ENCODE measurements at places on chromosomes 2 and 18.

DNA sequence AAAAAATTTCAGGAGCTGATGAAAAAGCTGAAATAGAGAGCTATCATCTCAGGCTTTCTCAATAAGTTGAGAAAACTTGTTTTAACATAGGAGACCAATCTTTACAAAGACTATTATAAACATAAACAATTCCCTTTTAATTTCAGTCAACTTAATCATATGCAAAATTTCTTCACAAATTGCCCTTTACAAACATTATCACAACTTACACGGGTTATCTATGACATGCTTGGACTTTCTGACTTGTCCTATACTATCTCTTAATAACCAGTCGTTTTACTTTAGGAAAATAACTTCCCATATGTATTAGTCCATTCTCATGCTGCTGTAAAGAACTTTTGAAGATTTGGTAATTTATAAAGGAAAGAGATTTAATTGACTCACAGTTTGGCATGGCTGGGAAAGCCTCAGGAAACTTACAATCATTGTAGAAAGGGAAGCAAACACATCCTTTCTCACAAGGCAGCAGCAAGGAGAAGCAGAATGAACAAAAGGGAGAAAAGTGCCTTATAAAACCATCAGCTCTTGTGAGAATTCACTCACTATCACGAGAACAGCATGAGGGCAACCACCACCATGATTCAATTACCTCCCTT is 1583.7 kb upstream of the CELF4 start:
- no peak for DNase-seq

GRCh38 chr18:22084547-22084946 is 84.8 kb upstream of the GATA6 start:
- DNase-seq: no peak

DNA sequence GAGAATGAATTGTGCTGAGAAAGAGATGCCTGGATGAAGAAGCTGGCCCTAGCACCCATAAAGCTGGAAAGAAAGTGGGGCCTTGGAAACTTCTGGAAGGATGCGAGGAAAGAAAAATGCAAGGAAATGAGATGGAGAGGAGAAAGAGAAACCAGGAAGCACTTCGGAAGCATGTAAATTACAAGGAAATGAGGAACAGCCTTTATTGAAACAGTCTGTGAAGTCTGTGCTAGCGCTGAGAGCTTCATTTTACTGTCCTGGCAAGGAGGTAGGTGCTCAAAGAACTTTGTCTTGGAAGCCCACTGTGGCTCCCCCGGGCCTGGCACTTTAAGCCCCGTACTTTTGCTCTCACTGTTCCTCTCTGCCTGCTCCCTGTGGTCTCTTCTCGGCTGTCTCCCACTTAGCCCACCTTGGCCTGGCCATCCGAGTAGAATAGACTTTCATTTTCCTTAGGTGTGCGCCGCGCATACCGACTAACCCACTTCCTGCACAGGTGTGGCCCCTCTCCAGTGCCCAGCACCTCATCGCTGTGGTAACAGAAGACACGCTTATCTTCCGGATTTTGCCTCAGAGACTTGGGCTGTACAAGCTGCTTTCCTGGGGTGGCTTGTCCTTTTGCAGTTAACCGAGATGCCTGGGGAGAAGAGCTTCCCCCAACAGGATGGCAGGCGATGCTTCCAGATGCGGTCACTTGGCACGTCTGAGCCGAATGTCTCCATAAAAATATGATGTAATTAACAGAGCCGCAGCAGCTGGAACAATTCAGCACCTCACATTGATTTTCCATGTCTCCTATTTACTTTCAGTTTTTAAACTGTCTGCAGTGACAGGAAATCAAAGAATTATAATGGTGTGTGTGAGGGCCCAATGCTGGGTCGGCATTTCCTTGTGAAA is 199.6 kb downstream of the HRH4 start:
- DNase-seq: no peak

- no peak for DNase-seq
Observed at GRCh38 chr2:205675861-205676516, 6.3 kb upstream of the NRP2 start.

DNA sequence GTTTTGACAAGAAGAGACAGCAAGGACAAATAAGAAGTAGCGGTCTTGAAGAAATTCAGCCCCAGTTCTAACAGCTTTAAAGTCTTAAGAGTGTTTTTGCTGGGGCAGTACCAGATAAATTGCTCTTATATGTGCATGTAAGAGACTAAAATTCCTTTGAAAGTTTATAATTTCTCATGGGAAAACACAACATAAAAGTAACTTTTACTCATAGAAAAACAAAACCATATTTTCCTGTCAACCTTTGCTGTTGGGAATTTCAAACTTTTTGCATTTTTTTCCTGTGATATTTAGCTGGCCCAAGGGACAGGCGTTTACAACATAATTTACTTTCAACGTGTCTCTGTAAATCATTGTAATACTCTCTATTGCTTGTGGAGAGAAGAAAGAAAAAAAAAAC is 767.8 kb upstream of the ZEB2 start:
- DNase-seq: no peak

- no peak for DNase-seq
Observed at GRCh38 chr2:1236606-1237005, 176.7 kb upstream of the TPO start.

- no peak for DNase-seq
Observed at GRCh38 chr2:83168377-83168776, 1290.7 kb downstream of the SUCLG1 start.

DNA sequence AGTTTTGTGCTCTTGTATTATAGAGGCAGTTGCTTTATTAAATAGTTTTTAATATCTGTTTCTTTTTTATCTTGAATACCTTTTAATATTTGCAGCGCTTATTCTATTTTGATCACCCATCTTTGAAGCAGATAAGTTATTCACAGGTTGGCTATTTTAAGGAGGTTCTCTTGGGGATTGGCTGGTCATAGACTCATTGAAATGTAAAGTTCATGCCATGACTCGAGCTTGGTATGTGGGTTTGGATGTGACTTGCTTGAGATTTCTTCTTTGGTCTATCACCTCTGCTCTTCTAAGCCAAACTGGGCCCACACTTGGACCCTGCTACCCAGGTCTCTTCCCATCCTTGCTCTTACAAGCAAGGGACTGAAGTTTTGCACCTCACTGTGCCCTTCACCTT is 33.6 kb downstream of the FARP2 start:
- DNase-seq: no peak

- DNase-seq: no peak
Observed at GRCh38 chr2:229416116-229416694, 145.1 kb upstream of the PID1 start.

- DNase-seq: no peak
Observed at GRCh38 chr18:13374096-13374467, 155.5 kb downstream of the LDLRAD4 start.

GRCh38 chr2:195672674-195673073 is 15.6 kb downstream of the SLC39A10 start:
- no peak for DNase-seq

DNA sequence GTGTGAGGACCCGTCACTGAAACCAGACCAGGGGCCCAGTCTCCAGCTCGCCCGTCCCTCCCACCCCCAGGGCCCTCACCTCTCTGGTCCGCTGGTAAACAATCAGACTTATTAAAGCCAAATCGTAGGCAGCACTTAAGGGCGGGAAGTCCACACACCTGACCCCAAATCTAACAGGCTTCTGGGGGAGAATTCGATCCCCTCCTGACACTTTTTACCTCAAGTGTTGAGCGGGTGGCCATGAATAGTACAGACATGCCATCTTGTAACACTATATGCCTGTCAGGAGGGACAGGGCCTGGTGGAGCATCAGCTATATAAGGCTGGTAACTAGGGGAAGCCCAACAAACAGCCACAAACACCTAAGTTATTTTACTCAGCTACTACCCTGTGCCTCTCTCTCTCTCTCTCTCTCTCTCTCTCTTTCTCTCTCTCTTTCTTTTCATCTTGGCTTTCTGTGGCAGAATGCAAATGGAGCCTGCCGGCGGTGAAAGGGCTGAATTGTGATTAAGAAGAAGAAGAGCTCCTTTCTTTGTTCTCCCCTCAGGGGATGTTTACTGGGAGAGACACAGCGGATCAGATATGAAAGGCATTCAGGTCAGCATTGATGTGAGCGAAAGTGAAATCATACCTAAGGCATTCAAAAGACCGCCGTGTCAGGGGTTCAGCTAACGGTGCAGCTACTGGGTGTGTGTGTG is 9.5 kb downstream of the ZEB2 start:
- no peak for DNase-seq

All from stimulated activated CD4-positive, alpha-beta T cell treated with anti-CD3 and anti-CD28 coated beads, Interleukin-15, amount 100 ng/mL, for 48 hours (primary cell).